ENCODE measurements at places on chromosomes 11 and 22.

GRCh38 chr22:38831166-38831945 is 12.5 kb downstream of the NPTXR start:
- DNase-seq: no peak

DNA sequence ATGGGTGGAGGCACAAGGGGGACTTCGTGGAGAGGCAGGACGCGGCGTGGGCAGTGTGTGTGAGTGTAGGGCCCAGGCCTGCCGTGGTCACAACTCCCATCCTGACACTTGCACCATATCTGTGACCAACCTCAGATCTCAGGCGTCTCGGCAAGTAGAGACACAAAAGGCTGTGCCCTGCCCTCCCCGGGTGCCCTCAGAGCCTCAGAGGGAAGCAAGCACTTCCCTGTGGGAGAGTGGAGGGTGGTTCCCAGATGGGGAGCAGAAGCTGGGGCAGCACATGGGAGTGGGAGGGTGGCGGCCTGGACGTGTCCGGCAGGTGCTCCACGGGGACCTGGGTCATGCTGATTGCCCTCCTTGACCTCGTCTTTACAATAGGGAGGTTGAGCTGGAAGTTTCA is 20.4 kb downstream of the B3GAT1 start:
- no peak for DNase-seq

DNA sequence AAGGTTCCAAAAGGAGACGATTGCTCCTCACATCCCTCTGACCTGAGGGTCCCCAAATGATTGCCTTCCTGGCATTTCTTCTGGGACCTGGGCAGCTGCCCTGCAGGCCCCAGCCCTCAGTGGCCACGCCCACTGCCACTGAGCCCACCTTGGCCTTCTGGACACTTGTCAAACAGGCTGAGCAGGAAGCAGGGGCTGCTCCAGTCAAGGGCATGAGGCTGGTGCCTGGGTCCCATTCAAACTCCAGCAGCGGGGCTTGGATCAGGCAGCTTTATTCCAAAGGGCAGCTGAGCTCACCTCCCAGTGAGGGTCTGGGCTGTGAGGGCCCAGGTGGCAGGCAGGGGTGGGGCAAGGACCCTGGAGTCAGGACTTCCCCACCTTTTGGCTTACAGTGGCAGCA is 13.6 kb downstream of the KCTD17 start:
- no peak for DNase-seq

GRCh38 chr22:18121954-18122554 is 11.4 kb downstream of the TUBA8 start:
- DNase-seq: no peak

DNA sequence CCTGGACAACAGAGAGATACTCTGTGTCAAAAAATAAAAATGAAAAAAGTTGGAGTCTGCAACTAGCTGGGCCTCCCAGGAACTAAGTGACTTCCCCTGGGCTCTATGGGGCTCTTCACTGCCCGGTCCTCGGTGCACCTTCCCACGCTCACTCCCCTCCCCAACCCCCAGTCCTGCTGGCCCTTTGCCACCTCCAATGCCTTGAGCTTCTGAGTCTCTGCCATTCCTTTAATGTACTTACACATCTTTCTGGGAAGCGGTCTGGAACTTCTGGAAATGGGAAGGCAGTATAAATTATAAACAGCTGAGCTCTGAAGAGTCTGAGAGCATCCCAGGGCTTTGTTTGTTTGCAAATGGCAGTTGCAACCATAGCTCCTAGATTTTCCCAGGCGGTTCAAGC is 5.9 kb upstream of the BATF2 start:
- DNase-seq: no peak

- DNase-seq: no peak
These were observed 40.6 kb upstream of the ARL14EP start for GRCh38 chr11:30282289-30282631.

- DNase-seq: no peak
These were observed 34.6 kb upstream of the GNAZ start for GRCh38 chr22:23035557-23036277.

DNA sequence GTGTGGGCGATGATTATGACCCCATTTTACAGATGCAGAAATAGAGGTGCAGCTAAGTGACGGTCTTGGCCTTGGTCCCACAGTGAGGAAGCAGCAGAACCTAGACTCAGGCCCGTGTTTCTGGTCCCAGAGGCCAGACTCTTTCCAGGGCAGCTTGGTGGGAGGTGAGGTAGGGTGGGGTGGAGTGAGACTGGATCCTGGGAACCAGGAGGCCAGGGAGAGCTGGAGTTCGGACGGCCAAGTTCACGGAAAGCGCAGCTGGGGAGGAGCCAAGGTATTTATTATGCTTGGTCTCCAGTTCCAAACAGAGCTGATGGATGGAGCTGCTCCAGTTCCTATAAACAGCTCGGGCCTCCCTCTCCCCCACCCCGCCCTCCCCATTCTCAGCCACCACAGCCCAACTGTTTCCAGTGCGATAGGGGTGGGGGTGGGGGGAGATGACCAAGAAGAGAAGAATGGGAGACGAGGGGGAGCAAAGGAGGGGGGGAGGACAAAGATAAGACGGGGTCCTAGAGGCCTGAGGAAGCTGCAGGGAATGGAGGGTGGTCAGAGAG is 16.2 kb downstream of the LRRC32 start:
- DNase-seq: no peak

- DNase-seq: peak; percentile 82
These were observed 509 bp upstream of the PRRG4 start for GRCh38 chr11:32829157-32829679.

GRCh38 chr11:3775736-3776406 is 21.5 kb downstream of the NUP98 start:
- DNase-seq: no peak

GRCh38 chr11:114396916-114397315 is 3.4 kb downstream of the C11orf71 start:
- no peak for DNase-seq

DNA sequence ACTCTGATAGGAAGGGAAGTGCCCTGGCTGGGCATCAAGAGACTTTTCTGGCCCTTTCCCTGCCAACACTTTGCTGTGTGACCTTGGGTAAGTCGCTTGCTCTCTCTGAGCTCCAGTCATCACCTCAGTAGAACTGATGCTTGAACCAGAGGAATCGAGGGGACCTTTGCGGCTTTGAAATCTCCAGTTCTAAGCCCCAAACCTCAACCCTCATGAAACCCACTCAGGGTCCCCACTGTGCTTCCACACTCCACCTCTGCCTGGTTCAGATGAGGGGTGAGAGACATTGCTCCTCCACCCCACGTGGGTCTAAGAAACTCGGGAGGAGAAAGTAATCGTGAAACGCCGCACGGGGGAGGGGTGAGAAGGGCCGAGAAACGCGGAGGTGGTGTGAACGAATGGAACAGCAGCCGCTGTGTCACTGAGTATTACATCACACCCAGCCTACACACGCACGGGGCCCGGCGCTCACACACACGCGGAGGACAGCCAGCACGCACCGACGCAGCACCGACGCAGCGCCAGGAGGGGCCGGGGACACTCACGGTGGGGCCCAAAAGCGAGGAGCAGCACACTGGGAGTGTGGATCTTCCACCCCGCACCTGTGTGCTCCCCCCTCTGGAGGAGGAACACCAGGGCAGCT is 4.3 kb downstream of the RTN4RL2 start:
- no peak for DNase-seq

GRCh38 chr11:32068134-32068870 is 22.6 kb upstream of the RCN1 start:
- DNase-seq: no peak

DNA sequence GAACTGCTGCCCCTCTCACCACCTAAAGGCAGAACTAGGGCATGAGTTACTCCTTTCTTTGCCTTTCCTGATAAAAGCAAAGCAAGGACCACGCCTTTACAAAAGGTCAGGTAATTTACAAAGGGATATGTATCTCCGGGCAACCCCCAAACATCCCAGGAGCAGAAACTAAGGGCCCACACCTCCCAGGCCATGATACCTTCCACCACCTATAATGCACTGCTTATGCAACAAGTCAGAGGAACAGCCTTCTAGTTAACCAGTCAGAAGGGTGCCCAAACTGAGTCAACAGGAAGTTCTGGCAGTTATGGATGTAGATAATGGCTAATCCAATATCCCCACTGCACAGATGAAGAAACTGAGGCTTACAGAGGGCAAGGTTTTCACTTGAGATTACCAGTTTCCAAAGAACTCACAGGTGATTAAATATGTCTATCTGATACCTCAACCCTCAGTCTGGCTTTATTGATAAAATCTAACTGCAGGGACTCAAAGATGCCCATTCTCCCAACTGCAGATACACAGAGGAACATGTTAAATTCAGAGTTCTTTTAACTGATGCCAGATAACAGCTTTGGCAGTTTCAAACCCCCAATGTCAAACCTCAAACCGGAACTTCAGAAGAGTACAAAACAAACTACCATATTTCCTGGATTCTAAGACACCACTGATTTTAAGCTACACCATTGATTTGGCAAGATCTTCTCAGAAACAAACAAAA is 16.8 kb upstream of the CASTOR1 start:
- DNase-seq: no peak

- DNase-seq: no peak
These were observed 424.3 kb upstream of the FAT3 start for GRCh38 chr11:91800208-91800914.

GRCh38 chr11:35932681-35933319 is 11.1 kb upstream of the LDLRAD3 start:
- DNase-seq: no peak

DNA sequence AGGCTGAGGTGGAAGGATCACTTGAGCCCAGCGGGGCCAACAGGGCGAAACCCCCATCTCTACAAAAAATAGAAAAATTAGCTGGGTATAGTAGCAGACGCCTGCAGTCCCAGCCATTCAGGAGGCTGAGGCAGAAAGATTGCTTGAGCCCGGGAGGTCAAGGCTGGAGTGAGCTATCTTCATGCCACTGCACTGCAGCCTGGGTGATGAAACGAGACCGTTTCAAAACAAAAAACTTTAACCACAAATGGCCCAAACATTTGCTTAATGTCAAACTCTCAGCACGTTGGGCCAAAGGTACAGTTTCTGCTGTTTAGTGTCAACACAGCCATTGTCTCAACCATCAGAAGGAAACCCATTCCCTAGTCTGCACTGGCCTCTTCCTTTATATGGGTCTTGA is 69.2 kb upstream of the TTC12 start:
- DNase-seq: no peak

GRCh38 chr11:12692229-12693075 is 18.2 kb downstream of the TEAD1 start:
- peak; percentile 84 for DNase-seq

GRCh38 chr11:96187822-96188221 is 155.2 kb downstream of the MAML2 start:
- DNase-seq: no peak

- DNase-seq: no peak
These were observed 6.4 kb downstream of the CLMP start for GRCh38 chr11:123188508-123189165.

DNA sequence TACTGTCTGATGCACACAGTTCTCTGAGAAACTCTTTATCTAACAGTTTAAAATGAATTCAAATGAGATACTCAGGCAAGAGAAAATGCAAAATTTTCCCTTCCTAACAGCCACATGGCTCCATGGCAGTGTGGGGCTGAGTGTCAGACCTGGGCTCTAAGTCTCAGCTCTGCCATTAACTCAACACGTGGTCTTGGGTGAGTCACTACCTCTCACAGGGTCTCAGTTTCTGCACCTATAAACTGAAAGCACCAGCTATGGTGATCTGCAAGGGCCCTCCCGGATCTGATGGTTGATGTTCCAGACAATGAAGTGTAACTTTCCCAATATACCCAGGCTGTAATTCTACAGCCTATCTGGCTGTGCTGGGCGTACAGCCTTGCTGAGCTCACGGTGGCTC is 70.5 kb downstream of the KCNC1 start:
- no peak for DNase-seq

GRCh38 chr11:124329787-124330478 is 9.9 kb upstream of the OR8D2 start:
- DNase-seq: no peak

GRCh38 chr11:12272821-12273617 is 104.4 kb upstream of the PARVA start:
- no peak for DNase-seq

GRCh38 chr11:75768909-75769771 is 562 bp downstream of the DGAT2 start:
- DNase-seq: no peak
